ENCODE measurements at places on chromosomes 2 and 18.

DNA sequence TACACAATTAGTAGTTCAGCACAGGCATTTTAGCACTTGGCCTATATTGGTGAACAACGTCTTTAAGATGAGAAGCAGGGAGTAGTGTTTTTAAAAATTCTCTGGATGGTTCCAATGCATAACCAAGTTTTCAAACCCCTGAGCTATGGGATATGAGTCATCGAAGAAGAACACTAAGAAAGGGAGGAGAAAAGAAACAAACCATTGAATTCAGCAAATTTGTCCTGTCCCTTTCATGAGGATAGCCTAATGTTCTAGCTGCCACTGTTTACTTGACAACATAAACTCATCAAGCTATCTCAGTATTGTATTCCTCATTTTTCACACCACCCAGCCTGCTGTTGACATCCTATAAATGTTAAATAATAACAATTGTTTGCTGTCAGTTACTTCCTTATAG, 158.0 kb downstream of the BARD1 start:
- DNase-seq = no peak

- DNase-seq = no peak
Measured at GRCh38 chr2:231132129-231132528, 7.3 kb upstream of the HTR2B start.

DNA sequence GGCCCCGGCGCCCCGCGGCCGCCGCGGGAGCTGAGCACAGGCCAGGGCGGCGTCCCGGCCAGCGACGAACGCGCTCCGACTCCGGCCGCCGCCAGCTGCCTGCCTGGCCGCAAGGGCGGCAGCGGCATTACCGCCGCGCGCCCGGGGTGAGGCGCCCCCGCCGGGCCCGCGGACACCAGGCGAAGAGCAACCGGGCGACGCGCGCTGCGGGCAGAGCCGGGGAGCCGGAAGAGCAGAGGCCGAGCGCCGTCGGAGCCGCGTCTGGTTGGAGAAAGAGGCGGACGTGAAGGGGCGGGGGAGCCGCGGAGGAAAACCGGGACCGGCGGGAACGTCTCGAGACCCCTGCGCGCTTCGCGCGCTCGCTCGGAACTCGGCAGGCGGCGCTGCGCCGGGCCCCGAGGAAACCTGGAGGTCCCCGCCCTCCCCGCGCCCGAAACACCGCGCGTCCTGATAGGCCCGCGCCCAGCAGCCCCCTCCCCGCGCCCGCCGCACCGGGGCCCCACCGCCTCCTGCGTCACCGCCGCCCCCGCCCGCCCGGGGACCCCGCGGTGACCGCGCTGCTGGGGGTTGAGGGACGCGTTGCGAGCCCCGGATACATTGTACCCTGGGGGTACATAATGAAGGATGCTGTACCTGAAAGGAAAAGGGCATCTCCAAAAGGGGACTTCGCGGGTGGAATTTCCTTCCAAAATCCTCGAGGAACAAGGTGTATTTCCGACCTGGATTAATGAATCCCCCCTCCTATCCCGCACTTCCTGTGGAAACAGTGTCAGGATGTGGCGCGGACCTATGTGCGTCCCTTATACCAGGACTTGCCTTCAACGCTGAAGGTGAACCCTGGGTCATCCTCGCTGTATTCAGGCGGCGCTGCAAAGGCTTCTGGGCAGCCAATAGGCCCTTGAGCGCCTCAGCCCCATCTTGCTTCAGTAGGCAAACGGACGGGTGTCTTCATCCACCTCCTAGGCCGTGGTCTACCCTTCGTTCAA, 1.0 kb upstream of the B4GALT6 start:
- DNase-seq = peak; percentile 89

DNA sequence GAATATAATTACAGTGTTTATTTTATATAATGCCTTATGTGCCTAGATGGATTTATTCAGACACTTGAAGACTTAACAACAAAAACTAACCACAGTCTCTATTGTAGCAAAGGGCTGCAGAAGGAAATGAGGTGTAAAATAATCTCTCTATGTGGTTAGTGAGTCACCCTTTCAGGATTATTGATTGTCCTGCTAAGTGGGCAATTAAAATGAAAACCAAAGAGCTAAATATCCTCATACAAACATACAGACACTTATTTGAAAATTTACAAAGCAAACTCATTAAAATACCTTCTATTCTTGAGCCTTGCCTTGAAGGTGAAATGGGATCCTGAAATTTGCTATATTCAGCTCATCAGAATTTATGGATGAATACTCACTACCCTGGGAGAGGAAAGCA, 27.7 kb upstream of the DCC start:
- no peak for DNase-seq

DNA sequence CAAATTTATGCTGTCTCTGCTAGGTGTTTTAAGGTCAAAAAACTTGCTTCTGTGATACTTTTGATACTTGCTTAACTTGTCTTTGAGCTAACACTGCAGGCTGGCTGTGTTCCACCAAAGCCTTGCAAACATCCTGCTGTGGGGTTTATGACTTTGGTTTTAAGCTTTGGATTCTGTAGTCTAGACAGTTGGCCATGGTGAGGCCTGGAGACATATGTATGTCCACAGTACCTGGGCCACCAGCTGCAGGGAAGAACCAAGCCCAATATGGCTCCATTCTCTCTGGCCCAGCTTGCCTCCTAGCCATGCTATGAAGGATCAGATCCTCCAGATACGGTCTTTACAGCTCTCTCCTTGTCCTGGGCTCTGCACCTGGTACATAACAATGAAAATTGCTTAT, 113.9 kb downstream of the INO80D start:
- DNase-seq = peak; percentile 44

GRCh38 chr18:55343396-55344073, 244.5 kb downstream of the TCF4 start:
- no peak for DNase-seq

DNA sequence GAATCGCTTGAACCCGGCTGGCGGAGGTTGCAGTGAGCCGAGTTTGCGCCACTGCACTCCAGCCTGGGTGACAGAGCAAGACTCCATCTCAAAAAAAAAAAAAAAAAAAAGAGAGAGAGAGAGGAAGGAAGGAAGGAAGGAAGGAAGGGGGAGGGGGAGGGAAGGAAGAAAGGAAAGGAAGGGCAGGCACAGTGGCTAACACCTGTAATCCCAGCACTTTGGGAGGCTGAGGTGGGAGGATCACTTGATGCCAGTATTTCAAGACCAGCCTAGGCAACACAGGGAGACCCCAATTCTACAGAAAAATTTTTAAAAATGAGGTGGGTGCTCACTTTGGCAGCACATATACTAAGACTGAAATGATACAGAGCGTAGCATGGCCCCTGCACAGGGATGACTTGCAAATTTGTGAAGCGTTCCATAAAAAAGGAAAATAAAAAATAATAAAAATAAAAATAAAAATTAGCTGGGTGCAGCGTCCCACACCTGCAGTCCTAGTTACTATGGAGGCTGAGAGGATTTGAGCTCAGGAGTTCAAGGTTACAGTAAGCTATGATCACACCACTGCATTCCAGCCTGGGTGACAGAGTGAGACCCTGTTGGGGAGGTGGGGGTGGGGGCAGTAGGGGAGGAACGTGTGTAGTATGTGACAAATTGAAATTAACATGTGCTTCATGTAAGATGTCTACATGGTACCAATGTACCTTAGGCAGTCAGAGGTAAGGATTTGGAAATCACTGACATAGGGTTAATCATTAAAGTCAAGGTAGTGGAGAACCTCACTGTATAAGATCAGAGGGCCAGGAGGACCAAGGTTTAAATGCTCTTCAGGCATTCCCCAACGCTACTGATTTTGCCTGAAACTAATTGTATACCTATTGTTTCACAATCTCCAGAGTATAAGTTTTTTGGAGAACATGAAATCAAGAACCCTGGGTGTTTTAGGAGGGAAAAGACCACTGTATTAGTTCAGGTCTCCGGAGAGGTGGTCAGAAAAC, 1.4 kb downstream of the WDCP start:
- no peak for DNase-seq

DNA sequence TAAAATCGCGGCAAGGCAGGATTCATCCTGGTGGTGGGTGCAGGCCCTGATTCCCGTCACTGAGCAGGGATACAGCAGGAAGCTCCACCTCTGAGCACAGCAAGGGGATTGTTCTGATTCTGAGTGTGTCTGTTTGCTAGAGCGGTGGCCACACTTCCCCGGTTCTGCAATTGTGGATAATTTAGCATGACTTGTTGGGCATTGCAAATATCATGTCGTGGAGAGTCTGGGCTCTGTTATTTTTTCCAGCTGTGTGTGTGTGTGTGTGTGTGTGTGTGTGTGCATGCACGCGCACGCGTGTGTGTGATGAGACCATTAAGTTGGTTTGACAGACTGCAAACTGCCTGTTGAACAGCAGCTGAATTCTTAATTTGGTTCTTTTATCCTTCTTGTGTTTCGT, 4.1 kb upstream of the TMEM18 start:
- no peak for DNase-seq

DNA sequence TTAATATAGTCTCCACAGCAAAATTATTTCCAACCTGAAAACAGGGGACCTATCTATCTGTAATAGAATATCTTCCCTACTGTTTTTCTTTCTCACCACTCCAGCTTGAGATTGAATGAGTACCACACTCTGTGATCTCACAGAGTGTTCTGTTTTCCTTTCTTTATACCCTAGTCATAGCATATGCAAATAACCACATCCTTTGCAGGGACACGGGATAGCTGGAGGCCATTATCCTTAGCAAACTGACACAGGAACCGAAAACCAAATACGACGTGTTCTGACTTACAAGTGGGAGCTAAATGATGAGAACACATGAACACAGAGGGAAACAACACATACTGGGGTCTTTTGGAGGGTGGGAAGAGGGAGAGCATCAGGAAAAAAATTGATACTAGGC, 224.7 kb downstream of the SLC8A1 start:
- DNase-seq = no peak

DNA sequence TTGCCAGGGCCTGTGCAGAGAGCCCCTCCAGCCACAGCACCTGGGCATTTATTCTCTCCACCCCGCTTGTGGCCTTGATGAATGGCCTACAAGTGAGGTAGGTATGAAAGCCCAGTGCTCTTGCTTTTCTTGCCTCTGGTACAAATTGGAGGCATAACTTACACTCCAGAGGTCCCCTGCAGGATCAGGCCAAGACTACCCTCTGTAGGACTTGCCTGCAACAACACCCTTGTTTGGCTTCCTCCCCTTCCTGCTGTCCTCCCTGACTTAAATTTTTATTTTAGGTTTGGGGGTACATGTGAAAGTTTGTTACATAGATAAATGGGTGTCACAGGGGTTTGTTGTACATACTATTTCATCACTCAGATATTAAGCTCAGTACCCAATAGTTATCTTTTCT, 95.7 kb downstream of the CDC42EP3 start:
- DNase-seq = no peak

GRCh38 chr18:69580107-69580506, 179.4 kb downstream of the DOK6 start:
- DNase-seq = no peak

DNA sequence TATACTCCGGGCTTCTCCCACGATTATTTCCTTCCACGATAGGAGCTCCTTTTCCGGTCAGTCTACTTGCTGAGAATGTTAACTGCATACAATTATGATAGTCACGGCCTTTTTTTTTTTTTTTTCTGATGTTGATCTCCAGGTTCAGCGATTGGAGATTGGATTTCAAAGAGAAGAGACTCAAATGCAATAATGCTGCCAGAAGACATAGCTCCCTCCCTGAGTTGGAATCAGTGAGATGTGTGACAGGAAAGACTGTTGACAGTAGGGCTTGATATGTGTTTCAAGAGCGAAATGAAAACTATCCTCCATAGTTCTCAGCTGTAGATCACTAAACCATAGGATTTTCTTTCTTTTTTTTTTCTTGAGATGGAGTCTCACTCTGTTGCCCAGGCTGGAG, 47.0 kb downstream of the NPPC start:
- DNase-seq = peak; percentile 66

- no peak for DNase-seq
Measured at GRCh38 chr2:136215908-136216472, 98.0 kb upstream of the CXCR4 start.

- DNase-seq = no peak
Measured at GRCh38 chr18:70334728-70335329, 46.0 kb downstream of the SOCS6 start.

GRCh38 chr2:25323610-25324189, 18.0 kb downstream of the DNMT3A start:
- DNase-seq = no peak

- no peak for DNase-seq
Measured at GRCh38 chr2:203934041-203934492, 2.5 kb upstream of the ICOS start.

GRCh38 chr18:966759-967576, 62.3 kb downstream of the ADCYAP1 start:
- no peak for DNase-seq

DNA sequence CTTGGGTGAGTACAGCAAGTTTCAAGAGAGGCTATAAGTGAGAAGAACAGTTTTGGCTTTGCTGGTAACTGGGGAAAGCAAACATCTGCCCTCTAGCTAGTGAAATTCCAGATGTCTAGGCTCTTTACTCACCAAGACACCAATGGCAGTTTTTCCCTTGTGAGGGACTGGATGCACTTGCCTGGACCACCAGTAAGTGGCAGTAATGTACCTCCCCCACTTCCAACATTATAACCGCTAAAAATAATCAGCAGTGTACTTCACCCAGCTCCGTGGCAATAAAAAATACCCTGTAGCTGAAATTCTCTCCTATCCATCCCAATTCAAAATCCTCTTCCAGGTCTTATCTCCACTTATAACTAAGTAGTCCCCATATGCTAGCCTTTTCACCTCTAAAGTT, 383.9 kb downstream of the ARHGAP15 start:
- peak; percentile 72 for DNase-seq

- no peak for DNase-seq
Measured at GRCh38 chr2:10452312-10452711, 4.2 kb upstream of the ODC1 start.

DNA sequence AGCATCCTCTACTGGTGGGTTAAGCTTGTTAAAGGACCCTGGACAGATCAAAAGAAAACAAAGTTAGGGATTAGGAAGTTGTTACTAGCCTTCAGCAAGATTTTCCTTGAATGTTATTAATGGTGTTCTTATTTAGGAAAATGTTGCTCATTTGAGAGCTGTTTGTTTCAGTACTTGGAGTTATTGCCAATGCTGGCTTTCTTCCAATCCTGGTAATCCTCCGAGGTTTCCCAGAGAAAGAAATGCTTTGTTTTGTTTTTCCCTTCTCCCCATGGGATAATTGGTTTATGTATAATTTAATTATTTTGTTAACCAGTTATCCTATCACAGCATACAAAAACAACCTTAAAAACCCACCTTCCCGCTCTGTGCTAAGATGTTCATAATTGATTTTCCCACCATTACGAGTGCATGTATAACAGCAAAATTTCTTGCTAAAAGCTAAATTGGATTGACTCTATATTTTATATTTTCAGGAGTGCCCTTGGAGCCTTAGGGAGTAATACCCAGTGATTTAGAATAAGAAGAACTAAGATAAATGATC, 79.8 kb downstream of the MGAT5 start:
- no peak for DNase-seq

- DNase-seq = no peak
Measured at GRCh38 chr2:120075545-120075944, 62.7 kb downstream of the EPB41L5 start.

Measured in kidney (tissue), 22 donors.